ENCODE measurements at places on chromosomes 2 and 18.
A peak's percentile ranks its signal among the peaks of the same experiment; 100 is the strongest.

- no peak for DNase-seq
These were observed 84.0 kb downstream of the HIBCH start for GRCh38 chr2:190235551-190236075.

DNA sequence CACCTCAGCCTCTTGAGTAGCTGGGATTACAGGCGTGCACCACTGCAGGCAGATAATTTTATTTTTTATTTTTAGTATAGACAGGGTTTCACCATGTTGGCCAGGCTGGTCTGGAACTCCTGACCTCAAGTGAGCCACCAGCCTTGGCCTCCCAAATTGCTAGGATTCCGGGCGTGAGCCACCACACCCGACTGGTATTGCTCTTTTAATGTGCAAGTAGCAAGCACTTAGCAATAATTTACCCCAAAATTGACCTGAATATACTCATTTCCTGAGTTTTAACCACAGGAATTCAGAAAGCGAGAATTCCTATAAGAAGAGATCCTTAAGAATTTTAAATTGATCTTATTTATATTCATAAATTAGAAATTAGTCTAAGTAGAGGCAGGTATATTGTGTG, 169.1 kb downstream of the CDH2 start:
- DNase-seq, result no peak

GRCh38 chr2:44330801-44331200, 30.5 kb downstream of the PREPL start:
- no peak for DNase-seq

DNA sequence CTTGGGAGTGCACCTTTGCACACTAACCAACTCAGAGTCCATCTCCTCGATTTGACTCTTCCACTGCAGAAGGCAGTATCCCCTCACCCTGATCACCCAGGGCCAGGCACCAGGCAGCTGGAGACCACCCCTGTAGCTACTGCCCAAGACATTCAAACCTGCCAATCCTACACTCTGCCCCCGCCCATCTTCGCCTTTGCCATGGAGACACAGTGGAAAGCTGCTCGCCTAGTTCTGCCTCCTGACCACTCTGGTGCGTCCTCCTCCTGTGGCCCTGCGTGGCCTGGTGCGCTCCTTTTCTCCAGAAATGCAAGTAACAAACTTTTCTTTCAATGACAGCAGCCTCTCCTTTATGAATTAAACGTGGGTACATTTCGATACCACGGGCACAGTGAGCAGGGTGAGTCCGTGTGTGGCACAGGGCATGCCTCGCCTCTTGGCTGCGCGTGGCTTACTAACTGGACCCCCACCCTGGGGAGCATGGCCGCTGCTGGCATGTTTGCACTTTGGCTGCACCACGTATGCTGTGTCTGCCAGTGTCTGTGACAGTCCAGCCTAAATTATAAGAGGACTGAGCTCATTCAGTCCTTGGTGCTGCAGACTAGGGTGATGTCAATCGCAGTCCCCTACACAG, 47.6 kb downstream of the LONRF2 start:
- peak; percentile 24 for DNase-seq

GRCh38 chr18:57630754-57631595, 9.3 kb upstream of the NARS1 start:
- DNase-seq, result no peak

DNA sequence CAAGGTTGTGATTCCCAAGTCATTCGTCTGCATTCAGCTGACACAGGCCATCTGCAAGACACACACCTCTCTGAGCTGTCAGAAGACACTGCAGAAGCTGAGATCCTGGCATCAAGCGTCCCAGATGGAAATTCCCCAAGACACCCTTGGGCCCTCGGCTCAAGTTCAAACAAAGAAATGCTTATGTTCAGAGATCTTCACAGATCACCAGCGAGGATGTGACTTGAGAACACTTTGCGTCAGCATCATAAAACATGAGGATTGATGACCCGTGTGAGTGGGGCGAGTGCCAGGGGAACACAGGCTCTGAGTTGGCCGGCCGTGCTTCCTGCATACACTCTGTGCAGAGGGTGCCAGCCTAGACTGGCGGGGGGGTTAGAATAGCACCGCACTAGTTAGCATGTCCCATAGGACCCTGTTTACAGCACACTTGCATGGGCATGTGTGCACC, 36.8 kb downstream of the KCNIP3 start:
- no peak for DNase-seq

DNA sequence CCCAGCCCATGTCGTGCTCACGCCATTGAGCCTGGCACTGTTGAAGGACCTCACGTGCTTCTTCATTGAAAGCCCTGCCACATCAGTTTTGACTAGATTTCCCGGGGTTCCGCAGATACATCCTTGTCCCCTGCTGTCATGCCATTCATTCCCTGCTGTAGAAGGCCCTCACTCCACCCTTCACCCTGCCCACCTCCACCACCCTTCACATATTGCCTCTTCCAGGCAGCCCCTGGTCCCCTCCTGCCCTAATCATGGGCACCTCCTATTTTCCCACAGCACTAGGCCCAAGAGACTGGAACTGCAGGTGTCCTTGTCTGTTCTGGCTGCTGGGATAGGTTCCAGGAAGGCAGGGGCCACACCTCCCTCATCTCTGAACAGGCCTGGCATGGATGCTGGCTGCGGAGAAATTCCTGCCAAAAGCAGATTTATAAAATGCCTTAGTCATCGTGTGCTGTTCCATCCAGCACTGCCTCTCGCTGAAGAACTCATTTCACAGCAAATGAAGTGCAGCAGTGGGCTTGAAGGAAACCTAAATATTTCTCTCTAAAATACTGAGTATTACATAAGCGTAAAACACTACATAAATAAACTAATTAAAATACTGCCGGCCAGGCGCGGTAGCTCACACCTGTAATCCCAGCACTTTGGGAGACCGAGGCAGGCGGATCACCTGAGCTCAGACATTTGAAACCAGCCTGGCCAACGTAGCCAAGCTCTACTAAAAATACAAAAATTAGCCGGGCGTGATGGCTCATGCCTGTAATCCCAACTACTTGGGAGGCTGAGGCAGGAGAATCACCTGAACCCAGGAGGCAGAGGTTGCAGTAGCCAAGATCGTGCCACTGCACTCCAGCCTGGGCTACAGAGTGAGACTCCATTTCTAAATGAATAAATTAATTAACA, 38.4 kb downstream of the EIF4E2 start:
- no peak for DNase-seq

GRCh38 chr2:152432206-152432653, 97.3 kb downstream of the FMNL2 start:
- no peak for DNase-seq

GRCh38 chr2:26757873-26758789, 6.0 kb upstream of the SLC35F6 start:
- DNase-seq, result peak; percentile 85

- DNase-seq, result no peak
These were observed 48.5 kb downstream of the CCDC138 start for GRCh38 chr2:108835040-108835439.

DNA sequence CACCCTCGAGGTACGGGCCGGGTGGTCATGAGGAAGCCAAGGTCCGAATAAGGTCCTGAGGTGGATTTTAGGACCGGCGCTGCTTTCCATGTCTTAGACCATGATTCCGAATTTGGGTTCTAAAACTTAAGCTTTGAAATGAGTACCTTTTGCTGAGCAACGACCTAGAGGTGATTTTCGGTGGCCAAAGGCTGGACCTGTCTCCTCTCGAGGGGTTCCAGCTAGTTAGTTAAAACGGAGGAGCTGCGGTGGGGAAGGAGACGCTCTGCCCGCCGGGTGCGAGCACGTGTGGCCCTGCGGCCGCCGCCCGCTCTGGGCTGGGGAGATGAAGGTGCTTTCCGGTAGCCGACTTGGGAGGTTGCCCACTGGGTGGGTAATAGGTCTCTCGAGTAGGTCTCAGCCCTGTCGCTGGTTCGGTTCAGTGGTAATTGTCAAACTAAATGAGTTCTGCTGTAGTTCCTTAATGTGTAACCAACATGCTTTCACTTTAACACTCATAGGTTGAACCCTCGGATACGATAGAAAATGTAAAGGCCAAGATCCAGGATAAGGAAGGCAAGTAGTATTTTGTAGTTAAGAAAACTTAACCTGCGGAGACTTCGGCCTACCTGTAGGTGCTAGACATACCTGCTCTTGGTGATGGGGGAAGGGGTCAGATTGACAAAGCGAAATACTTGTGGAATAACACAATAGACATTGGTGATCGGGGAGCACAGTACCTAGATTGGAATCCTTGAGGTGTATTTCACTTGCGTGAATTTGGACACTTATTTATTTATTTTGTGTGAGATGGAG, 572 bp downstream of the RPS27A start:
- no peak for DNase-seq

DNA sequence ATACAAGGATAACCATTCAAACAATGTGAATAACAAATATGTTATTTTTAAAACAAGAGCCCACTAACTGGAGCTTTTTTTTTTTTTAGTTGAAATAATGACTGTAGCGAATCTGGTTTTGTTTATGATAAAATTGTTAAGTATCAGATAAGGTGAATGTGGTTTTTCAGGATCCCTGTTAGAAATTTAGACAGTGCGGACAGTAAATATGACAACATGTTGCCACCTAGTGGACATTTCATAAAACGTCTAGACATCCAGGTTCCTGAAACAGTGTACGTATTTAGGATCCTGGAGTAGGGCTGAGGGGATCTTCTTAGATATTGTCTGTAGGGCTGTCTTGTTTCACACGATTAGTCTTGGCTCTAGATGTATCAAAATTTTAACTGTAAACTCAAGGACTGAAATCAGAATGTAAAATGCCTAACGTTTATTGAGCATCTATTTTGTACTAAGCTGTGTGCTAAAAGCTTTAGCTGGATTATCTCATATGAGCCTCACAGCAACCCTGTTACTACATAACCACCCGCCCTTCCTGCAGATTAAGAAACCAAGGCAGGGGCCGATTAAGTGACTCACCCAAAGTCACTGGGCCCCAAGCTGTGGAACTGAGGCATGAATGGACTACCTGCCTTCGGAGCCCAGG, 23.9 kb upstream of the CCDC68 start:
- no peak for DNase-seq

DNA sequence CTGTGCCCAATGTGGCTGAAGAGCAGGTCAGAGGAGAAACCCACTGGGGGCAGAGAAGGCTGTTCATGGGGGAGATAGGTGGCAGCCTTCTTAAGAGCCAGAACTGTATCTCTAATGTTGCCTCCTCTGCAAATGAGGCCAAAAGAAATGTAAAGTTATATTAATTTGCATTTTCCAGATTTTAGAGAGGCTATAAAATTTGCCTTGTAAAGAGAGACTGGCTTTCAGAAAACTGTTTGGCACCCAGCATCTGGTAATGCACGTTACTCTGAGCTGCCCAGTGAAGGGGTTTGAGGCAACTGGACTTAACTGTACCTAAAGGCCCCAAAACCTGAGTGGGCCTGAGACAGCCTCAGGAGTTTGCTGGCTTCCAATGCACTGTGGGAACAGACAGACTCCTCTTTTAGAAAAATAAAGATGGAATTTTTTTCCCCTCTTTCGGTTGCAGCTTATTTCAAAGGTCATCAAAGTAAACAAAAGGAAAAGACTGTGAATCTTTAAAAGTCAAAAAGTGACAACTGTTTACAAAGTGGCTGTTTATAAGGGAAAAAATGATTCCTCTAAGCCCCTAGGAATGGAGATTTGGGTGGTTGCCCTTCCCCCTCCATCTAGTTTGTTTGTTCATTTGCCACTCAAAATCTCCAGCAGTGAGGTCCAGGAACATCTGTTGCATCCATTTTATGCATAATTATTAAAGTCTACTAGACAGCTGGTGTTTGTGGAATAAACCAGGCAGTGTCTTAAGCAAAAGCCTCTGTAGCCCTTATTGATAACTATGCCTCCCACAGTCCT, 132.2 kb upstream of the ZFP36L2 start:
- DNase-seq, result no peak

DNA sequence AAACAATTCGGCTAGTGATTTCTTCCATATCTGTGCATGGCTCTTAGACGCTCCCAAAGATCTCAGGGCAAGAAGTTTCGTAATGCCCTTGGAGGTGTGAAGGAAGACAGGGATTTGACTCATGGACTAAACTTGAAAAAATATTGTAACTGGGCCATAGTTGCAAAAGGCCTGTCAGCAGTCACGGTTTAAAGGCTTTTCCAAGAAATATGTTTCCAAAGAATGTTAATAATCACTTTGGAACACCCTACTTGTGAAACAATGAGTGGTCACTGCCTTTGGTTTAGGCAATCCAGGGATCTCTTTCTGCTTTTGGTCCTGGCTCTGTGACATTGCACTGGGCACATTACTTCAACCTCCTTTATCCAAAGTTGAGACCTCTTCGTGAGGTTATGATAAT, 102.5 kb upstream of the RASGRP3 start:
- DNase-seq, result no peak

- no peak for DNase-seq
These were observed 6.4 kb upstream of the PSMD1 start for GRCh38 chr2:231050018-231050901.

DNA sequence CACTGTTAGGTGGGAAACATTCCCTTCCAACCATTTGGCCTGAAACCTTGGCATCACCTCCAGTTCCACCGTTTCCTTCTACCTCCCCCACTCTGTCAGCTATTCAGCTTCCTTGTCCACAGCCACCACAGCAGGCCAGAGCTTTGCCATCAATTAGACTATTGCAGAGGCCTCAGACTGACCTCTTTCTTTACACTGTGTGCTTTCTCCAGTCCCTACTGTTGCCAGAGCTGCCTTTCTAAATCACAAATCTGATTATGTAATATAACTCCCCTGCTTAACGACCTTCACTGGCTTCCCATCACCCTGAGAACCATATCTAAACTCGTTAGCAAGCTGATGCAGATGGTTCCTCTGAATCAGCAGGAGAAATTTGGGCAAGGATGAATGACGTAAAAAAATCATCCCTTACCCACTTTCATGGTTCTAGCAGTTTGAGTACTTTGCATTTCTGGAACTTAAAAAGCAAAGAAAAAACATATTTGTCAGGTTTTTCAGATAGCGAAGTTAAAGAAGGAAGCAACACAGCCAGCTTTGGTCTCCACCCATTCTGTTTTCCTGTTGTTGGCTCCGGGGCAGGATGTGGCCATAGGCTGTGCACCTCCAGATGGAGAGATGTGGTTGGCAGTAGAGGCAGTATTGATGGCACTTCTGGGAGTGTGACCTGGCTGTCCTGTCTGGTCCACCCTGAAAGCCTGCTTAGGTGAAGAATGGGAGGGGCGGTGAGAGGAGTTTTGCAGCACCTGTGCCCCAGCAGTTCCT, 422.1 kb downstream of the PARD3B start:
- no peak for DNase-seq
